ENCODE measurements at places on chromosomes 12 and 14. TPM values are rescaled to one million over a fixed set of nuclear protein-coding genes. Genes with fewer than 3 reads are reported as not detected.

DNA sequence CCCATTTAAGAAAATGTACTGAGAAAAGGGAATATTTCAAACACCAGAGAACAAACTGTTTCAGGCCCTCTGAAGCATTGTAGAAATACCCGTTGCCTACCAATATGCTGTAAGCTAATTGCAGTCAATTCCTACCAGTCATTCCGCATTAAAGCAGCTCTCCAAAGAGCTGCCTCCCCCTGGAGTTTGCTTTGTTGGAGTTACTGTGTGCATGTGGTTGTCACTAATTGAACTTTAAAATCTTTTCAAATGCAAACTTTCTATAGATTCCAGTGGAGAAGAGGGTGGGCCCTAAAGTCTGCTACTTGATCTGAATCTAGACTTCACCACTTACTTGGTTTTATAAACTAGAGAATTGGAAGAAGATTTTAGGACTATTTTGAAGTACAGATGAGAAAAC, 112.7 kb downstream of the PLXNC1 start:
- DNase-seq, result no peak

DNA sequence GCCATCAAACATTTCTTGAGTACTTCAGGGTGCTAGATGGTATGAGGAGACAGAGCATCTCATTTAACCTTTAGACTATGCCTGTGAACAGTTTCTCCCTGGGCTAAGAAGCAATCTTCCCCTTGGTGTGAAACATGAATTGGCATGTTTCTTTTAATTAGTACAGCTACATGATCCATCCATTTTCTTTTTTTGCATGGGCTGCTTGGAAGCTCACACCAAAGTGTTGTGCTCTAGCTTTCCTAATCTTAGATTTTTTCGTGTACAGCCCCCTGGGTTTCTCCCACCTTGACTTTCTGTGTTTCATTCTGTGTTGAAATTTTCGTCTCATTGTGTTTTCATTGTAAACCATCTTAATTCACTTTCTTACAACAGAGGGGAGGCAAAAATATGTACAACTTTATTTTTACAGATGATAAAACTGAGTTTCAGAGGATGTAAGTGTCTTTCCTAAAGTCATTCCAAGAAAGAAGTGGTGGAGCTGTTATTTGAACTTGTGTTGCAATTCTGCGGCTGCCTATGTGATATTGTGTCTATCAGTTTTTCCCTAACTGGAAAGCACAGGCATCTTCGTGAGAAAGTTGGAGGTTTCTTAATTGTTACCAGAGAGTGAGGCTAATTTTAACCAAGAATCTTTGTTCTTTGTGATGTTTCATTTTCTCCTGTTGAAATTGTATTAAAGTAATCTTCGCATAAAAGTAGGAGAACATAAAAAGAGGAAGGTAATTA, 64.5 kb downstream of the DAAM1 start:
- DNase-seq, result no peak

GRCh38 chr14:64296561-64296960, 2.4 kb upstream of the ESR2 start:
- DNase-seq, result no peak

DNA sequence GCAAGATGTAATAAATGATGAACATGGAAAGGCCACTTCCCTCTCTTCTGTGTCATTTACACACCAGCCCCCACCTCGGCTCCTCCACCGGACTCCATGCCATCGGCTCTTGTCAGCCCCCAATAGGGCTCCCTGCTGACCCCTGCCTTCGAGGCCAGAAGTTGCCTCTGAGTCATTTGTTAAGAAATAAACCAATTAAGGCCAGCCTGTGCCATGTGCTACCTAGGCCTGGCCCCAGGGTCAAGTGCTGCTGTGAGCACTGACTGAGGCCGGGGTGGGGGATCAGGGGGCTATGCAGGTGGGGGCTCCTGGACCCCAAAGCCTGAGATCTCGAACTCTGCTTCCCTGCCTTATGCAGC, 53.2 kb downstream of the TESC start:
- DNase-seq, result no peak

GRCh38 chr12:106235770-106236169, 12.1 kb downstream of the CKAP4 start:
- no peak for DNase-seq

DNA sequence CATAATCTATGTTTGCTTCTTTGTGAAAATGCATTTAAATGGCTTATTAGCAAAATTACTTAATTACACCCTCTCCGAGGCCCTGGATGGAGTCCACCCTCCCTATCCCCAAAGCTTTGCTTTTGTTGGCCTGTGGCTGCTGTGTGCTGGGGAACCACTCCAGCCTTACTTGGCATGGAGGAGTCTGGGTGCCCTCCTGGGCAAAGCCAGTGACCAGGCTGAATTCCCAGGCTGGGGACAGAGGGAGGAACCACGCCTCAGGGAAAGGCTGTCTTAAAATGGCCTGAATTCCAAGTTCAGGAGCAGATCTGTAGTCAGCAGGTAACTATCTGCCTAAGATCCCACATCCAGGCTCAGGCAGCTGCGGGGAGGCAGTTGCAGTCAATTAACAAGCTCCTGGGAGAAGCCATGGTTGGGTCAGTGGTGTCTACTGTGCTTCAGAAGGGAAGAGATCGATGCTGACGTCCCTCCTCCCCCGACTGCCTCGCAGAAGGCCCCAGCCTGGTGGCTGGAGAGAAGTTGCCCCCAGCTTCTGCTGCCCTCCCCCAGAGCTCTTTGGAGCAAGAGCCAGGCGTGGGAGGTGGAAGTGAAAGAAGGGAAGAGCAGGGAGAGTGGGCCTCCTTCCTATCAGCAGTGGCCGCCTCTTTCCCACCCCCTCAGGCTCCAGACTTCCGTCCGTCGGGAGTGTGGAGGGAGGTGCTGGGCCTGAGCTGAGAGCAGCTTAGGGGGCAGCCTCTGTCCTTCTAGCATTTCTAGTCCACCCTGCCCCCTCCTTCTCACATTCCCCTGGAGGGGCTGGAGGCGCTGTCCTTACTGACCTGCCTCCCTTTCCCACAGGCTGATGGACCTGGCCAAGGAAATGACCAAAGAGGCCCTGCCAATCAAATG, 11.3 kb downstream of the VASH1 start:
- DNase-seq, result no peak

GRCh38 chr12:111034083-111034885, 113.9 kb upstream of the MYL2 start:
- no peak for DNase-seq

DNA sequence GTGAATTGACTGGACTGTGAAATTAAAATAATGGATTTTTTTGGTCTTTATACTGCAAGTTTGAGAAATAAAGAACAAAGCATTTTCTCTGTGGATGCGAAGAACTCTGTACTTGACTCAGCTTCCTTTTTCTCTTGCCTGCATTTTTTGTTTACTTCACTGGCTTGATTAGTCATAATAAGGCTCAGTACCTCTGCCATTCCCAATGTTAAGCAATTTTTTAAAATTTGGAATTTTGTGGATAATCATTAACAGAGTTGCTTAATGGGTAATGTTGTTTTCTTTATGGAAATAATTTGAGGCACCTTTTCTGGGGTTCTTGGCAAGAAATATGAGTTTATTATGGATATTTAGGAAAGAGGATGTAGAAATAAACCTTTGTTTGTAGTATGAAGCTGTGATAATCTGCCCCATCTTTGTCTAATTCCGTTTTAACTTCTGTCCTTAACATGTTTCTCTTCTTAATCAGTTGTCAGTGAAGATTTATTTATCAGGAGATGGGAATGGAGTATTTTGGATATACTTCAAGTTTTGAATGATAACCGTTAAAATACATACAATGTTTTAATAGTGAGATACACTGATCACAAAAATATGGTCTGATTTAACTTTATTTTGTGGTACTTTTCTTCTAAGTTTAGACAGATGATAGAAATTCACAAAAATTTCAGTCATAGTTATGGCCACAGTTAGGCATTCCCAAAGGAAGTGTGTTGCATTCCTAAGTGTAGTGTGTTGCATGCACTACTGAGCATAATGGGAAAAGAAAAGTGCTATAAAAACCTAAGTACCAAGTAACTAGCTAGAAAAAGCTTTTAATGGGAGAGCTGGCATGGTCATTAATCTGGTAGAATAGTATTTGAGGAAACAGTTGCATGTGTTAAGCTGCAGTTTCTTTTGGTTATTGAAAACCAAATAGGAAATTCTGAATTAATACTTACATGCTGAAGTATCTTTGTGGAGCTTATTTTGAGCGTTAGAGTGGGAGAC, 27.7 kb downstream of the WNK1 start:
- no peak for DNase-seq

GRCh38 chr12:98821232-98821631, 176.1 kb downstream of the APAF1 start:
- DNase-seq, result no peak

DNA sequence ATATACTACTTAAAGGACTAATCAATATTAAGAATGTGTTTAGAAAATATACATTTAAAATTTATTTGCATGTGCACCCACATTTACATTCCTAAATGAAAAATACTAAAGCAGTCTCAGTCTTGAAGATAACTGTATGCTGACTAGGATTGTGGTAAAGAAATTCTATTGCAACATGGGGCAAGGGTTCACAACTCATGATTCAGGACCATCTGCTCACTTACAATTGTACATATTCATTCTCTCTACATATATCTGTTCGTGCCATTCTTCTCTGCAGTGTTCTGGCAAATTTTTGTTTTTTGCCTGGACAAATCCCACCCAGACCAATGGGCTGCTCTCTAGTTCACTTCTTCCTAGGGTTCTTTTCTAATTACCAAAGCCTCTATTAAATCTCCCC, 417.2 kb upstream of the NOVA1 start:
- no peak for DNase-seq

DNA sequence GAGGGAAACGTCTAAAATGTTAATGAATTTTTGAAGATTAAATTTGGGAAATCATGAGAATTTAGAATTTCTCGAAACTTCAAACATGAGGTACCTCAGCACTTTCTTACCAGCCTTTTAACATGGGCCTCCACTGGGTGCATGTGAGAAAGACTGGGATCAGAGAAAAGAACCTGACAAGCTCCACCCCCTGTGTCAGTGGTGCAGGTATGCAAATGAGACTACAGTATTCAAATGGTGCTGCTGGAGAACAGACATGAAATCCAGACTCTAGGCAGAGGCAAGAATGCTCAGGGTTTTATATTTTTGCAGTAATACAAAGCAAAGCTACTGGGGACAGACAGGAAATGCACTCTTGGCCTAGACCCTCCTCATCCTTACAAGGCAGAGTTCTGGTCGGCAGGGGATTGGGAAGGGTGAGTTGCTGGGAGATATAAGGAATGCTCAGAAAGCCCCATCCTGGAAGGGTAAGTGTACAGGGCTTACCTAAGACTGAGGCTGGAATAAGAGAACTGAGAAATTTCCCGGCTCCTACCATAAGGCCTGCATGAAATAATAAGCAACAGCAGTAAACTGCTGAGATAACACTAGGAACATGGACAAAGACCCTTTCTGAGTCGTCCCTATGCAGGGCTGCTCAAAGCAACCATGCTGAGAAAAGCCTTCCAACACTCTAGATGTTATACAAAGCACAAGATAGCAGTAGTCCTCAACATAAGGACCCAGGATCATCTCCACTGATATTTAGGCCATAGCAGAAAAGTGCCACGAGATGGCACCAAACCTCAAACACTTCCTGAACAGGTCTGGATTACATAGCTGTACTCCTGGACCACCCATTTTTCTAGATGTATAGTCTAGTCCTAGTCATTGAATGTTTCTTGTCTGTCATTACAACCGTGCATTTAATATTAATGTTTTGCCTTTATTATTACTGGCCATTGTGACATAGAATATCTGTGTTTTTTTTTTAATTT, 260.8 kb downstream of the RASSF9 start:
- DNase-seq, result peak; percentile 13

DNA sequence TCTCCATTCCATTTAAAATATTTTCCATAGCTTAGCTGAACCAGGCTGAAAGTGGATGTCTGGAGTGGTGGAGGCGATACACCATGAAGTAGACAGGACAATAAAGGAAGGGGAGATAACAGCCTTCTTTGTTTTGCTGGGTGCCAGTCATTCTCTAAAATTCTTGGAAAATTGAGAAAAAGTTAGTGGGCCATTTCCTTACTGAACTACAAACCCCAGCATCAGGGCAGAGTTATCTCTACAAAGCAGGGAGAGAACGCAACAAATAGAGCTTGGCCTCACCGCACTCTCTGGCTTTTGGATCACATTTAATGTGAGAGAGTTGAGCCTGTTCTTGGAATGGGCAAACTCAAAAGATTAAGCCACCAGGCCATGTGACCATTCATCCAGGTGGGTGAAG, 41.2 kb upstream of the LRRC10 start:
- DNase-seq, result no peak

- peak; percentile 89 for DNase-seq
Measured at GRCh38 chr14:92577321-92577742, 63.8 kb downstream of the RIN3 start.

- DNase-seq, result no peak
Measured at GRCh38 chr14:32706721-32707519, 231.8 kb upstream of the NPAS3 start.

DNA sequence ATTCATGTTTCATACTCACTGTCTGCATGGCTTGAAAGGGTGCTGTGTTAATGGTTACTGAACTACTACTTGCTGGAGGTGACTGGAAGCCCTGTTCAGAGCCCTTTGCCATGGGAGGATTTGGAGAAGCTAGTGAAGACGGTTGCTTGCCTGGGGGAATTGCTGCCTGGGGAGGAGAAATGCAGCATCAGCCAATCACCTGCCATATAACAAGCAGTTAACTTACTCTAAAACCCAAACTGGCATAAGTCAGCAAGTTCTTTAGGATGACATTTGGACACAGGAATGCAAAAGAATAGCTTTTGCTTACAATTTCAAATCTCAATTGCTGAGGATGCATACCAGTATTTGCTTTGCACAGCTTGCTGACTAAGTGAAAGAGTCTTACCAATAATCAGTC, 23.4 kb upstream of the IPO8 start:
- DNase-seq, result no peak

DNA sequence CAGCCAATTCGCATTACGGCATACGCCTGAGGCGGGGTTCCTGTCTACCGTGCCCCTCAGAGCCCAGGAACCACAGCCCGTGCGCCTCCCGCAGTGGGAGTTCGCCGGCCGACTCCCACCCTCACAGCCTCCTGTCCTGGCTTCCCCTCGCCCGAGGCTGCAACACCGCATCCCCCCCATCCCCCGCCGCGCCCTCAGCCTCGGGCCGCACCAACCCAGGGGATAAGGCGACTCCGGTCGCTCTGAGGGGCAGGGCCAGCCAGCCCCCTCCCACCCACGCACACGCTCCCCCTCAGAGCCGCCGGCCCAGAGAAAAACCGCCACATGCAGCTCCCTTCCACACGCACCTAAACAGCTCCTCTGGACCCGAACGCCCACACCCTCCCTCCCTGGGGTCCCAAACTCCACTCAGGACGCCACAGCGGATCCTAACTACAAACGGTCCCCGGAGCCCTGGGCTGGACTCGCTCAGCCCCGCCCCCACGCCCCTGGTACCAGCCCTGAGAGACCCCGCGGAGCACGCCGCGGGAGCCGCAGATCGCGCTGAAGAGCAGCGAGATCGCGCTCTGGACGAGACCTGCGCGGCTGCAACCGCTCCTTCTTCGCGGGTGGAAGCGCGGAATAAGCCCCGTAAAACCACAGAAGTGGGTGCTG, at the start of gene C14orf39:
C14orf39 (minus strand) TSS at position 466 of the 654 bp plus-strand sequence. CDS start 985 bp downstream, outside the sequence.
- DNase-seq, result no peak

Gene DLGAP5
- total RNA-seq, result 72.0 TPM

Gene PRIMA1
- not detected for total RNA-seq

Gene BMAL2
- total RNA-seq, result 47.2 TPM

Gene NCAPD2
- total RNA-seq, result 110 TPM

Gene PLEKHG7
- total RNA-seq, result 1.3 TPM

Gene ANO4
- not detected for total RNA-seq

Gene KRT85
- not detected for total RNA-seq

Gene MYF5
- not detected for total RNA-seq

Gene ZNF140
- 11.1 TPM for total RNA-seq

Gene SERPINA10
- not detected for total RNA-seq
